Purkinje cell (primary cell): ENCODE measurements at places on chromosomes 5 and 9. TPM values are rescaled to one million over a fixed set of nuclear protein-coding genes. Genes with fewer than 3 reads are reported as not detected.

Gene WDR38
- not detected in 2 replicates for polyA plus RNA-seq

Gene FRMD3
- polyA plus RNA-seq, result 0.35 and 5.1 TPM in 2 replicates

Gene ANKRD34B
- not detected in 2 replicates for polyA plus RNA-seq

Gene ARHGEF28
- 2.6 and 2.8 TPM in 2 replicates for polyA plus RNA-seq

Gene ADGRV1
- 31.7 and 36.2 TPM in 2 replicates for polyA plus RNA-seq

Gene TRIM36
- 35.8 and 42.3 TPM in 2 replicates for polyA plus RNA-seq

Gene TEX48
- polyA plus RNA-seq, result not detected in 2 replicates

Gene MEF2C
- polyA plus RNA-seq, result 324 and 372 TPM in 2 replicates
